Activated CD4-positive, alpha-beta T cell treated with anti-CD3 and anti-CD28 coated beads, Interleukin-2, amount 10 ng/mL, durations not matched to agents 7 days and 5 days (primary cell): ENCODE measurements at places on chromosomes 1 and 21. TPM values are rescaled to one million over a fixed set of nuclear protein-coding genes. Genes with fewer than 3 reads are reported as not detected.

Gene MAN1C1
- total RNA-seq = 28.9 TPM

Gene ANXA9
- not detected for total RNA-seq

- H3K4me1 ChIP-seq = no peaks in the 10 kb centered on the region
- H3K36me3 ChIP-seq = no peaks in the 10 kb centered on the region
- no peak for DNase-seq
- H3K27me3 ChIP-seq = peaks cover 17% of the 10 kb centered on the region
- H3K4me3 ChIP-seq = no peak overlapping the region
These were observed 53.2 kb upstream of the VAMP3 start for GRCh38 chr1:7717748-7718368.

DNA sequence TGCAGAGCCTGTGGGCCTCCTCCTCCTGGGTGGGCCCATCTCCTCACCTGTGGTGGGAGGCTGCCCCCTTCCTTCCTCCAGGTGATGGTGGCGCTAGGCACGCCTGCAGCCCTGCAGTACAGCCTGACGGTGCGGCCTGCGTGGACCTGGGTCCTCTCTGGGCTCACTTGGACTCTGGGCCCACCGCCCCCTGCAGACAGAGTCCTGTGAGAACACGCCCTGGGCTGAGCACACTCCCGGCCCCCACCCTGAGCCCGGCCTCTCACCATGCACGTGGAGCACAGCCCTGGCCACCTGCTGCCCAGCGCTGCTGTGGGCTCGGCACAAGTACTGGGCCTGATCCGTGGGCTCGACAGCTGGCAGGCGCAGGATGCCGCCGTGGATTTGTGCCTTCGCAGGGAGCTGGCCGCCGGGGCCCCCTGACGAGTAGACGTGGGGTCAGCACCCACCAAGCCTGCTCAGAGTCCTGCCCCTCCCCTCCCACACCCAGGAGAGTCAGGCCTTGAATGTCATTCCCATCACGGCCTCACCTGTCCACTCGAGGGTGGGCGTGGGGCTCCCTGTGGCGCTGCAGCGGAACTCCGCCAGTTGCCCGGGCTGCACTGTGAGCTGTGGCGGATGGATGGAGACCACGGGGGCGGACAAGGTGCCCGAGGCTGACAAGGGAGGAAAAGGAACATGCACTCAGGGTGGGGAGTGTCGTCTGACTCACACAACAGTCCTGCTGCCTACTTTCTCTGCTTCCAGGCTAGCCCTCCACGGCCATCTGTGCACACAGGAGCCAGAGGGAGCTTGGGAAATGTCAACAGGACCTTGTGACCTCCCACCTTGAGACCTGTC lies 43.4 kb downstream of the LDLRAD2 start:
- peaks cover 11% of the 10 kb centered on the region for H3K4me1 ChIP-seq
- no peaks in the 10 kb centered on the region for H3K36me3 ChIP-seq
- no peak overlapping the region for H3K4me3 ChIP-seq
- H3K27me3 ChIP-seq = no peaks in the 10 kb centered on the region
- no peak overlapping the region for H3K27ac ChIP-seq

DNA sequence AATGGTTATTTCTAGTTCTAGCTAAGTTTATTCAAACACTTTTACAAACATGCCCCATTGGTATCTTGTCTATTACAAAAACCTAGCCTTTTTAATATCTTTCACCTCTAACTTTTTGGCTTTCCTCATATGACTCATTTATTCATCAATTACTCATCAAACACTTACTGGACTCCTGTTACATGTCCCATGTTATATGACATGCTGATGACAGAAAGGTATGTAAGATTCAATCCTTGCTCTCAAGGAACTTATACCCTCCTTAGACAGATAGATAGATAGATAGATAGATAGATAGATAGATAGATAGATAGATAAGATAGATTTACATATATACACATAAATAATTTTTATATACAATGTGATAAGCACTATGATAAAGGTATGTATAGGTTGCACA lies 33.9 kb upstream of the INSL5 start:
- no peaks in the 10 kb centered on the region for H3K27me3 ChIP-seq
- no peaks in the 10 kb centered on the region for H3K36me3 ChIP-seq
- no peak for DNase-seq
- H3K4me1 ChIP-seq = no peaks in the 10 kb centered on the region

GRCh38 chr21:31873275-31873695 lies 465 bp downstream of the HUNK start:
- H3K27ac ChIP-seq = no peak overlapping the region
- DNase-seq = no peak
- peaks cover 8% of the 10 kb centered on the region for H3K4me1 ChIP-seq
